Neural progenitor cell (in vitro differentiated cells): ENCODE measurements at places on chromosomes 7 and 10.

DNA sequence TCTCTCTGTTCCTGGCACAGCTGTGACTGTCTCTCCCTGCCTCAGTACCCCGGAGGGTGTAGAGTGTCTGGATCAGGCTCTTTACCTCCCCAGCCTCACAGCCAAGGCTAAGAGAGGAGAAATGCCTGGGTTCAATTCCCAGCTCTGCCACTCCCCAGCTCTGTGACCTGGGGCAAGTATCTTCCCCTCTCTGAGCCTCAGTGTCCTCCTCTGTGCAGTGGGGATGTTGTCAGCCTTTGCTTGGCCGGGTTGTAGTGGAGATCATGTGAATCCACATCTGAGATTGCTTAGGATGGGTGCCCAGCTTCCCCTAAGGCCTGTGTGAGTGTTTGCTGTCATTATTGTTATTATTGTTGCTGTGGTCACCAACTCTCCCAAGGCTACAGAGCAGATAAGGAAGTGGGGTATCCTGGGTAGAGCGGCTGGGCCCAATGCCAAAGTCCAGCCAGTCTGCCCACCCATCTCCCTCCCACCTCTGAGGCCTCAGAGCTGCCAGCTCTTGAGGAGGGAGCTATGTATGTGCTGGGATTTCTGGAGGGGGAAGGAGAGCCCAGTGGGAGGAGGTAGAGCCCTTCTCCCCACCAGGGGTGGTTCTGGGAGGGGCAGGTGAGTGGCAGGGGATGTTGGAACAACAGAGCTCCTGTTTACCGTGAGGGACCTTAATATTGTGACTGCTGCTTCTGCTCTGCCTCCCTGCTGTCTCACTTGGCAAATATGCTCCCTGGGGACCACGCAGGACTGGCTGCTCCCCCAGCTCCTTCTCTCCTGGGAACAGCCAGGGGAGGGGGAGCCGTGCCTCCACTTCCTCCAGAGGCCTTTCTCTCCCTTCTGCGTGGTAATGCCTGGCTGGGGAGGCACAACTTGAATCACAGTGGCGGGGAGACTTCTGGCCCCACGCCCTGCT is 170.5 kb downstream of the RPS24 start:
- no peak for DNase-seq

DNA sequence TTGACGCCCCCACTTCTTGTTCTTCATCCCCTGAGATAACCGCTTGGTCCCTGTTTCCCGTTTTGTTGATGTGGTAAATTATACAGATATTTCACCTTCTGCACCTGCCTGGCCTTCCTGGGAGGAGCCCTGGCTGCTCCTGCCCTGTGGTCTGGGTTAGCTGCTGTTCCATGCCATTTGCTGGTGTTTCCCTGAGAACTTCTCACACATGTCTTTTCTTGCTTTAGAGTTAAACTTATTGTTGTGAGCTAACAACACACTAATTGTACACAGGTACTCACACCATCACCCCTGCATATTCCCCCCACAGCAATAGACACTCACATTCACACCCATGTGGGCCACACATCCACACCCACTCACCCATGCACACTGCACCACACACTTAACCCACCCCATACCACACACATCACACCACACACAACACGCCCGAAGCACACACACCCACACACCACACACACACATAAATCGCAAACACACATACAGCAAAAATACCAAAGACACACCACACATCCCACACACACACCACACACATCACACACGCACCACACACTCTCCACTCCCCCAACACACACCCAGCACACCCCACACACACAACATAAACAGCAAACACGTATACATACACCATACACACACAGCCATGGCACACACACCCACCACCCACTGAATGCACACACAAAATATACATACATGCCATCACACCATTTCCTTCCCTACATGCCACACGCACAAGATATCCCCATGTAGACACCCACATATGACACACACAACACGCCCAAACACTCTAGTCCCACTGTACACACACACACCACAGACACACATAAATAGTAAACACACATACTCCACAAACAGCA is 19.4 kb upstream of the ANTXRL start:
- no peak for DNase-seq

GRCh38 chr10:19767876-19768275 is 48.4 kb upstream of the PLXDC2 start:
- peak; percentile 57 for DNase-seq

DNA sequence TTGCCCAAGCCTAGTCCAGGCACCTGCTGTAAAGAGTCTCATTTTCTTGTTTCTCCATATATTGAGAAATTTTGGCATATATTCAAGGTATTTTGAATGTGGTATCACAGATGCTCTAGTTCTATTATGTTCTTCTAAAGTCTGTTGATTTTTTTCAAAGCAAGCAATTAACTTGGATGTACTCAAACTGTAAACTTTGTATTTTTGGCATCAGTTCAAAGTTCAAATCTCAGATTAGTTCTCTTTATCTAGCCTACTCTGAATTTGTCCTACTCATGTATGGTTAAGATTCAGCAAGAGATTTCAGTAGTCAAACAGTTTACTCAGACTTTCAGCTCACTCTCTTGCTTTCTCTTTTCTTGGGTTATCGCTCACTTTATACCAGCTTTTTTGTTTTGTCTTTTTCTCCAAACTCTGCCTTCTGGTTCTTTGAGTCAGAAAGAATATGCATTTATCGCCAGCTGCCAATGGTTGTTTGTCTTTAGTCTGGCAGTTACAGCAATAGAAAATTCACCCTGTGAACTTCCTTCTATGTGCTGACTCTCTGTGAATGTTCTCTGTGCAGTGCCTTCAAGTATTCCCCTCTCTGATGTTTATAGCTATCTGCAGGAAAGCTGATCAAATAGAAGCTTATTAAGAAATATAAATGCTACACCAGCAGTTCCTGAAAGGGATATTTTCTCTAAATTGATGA is 56.0 kb downstream of the ANKRD7 start:
- no peak for DNase-seq

GRCh38 chr10:103916876-103917275 is 1.1 kb downstream of the STN1 start:
- no peak for DNase-seq

DNA sequence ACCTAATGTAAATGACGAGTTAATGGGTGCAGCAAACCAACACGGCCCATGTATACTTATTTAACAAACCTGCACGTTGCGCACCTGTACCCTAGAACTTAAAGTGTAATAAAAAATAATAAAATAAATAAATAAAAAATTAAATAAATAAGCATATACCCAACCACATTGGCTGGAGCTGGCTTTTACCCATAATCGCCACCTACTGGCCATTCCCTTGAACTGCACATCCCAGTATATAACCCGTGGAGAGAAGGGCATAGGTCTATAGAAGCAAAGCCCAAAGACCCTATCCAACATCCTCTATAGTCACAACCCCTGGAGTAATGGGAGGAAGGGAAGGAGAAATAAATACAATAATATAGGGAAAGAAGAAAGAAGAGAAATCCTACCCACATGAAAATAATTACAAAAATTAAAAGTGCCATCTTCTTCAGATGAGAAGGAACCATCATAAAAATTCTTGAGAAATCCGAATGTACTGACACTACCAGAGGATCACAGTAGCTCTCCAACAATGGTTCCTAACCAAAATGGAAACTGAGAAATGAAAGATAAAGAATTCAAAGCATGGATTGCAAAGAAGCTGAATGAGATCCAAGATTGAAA is 65.6 kb downstream of the TWIST1 start:
- DNase-seq, result peak; percentile 57

DNA sequence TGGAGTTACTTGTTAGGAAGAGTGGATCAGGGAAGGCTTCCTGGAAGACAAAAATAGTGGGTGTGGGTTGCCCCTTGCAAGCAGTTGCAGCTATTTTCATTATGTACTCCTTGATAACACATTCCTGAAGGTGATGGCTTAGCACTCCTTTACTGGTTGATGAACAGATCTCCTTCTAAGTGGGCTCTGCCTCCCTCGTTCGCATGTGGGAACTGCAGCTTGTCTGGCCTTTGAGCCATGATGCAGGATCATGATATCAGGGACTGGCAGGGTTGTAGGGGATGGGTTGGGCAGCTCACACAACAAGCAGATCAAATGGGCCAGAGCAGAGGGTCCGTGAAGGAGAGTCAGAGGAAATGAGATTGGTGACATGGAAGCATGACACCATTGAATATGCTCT is 28.8 kb upstream of the LRRC4 start:
- no peak for DNase-seq

DNA sequence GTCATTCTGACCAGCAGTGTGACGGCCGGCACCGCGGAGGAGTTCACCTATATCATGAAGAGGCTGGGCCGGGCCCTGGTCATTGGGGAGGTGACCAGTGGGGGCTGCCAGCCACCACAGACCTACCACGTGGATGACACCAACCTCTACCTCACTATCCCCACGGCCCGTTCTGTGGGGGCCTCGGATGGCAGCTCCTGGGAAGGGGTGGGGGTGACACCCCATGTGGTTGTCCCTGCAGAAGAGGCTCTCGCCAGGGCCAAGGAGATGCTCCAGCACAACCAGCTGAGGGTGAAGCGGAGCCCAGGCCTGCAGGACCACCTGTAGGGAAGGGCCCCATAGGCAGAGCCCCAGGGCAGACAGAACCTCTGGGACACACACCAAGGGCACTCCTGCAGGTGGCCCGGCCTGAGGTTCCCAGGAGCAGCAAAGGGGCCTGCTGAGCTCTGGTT is 9.0 kb downstream of the RBP3 start:
- no peak for DNase-seq

GRCh38 chr7:156080596-156080995 is 268.3 kb upstream of the SHH start:
- no peak for DNase-seq

GRCh38 chr10:44177610-44178009 is 207.3 kb downstream of the CXCL12 start:
- no peak for DNase-seq

- no peak for DNase-seq
These were observed 402.9 kb downstream of the PHF14 start for GRCh38 chr7:11376529-11376928.

DNA sequence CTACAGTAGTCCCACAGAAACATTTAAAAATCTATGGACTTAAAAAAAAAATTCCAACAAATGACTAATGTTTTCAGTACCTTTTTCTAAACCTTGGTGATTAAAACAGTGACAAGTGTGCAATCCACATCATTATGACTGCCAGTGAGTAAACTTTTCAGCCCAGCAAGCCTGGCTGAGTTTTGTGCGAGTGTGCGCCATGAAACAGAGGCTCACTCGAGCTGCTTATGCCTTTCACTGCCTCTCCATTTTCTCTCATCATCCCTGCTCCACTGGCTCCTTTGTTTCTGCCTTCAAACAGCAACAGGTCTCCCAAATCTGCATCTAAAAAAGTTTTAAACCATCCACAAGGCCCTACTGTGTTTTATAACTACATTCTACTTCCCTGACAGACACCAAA is 105.8 kb downstream of the USP6NL start:
- peak; percentile 80 for DNase-seq

DNA sequence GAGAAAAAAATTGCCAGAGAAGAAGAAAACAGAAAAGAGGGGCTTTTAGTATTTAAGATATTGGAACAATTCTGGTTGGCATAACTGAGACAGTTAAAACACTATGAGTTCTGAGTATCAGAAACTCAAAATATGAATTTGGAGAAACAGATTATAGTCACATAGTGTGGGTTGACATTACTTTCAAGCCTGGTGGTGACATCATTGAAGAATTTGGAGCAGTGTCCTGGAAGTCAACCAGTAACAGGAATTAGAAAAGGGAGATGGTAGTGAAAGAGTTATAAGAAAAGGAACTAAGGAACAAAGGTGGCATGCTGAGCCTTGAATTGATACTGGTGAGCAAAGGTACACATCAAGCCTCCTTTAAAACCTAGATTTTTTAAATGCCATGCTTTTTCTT is 88.2 kb downstream of the ZNF438 start:
- DNase-seq, result no peak

GRCh38 chr7:117567781-117568180 is 88.0 kb downstream of the CFTR start:
- DNase-seq, result no peak

- DNase-seq, result no peak
These were observed 65.8 kb downstream of the INHBA start for GRCh38 chr7:41637049-41637448.

GRCh38 chr7:32648408-32649156 is 153.3 kb downstream of the AVL9 start:
- DNase-seq, result no peak

GRCh38 chr7:151043959-151044358 is 4.4 kb upstream of the ASIC3 start:
- no peak for DNase-seq

DNA sequence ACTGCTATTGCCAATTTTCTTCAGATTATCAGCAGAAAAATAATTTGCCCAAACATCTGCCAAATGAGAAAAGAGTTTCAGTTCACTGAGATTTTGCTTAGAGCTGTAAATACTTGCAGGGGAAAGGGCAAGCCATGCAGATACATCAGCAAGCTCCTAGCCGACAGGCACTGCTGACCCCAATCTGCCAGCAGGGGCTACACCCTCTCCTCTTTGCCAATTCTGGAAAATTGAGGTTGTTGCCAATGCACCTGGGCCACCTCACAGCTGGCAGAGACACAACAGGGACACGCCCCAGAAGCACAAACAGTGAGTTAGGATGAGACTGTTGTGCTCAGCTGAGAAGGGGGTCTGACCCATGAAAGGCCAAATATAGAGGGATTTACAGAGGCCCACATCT is 129.5 kb upstream of the MYO3A start:
- peak; percentile 6 for DNase-seq

DNA sequence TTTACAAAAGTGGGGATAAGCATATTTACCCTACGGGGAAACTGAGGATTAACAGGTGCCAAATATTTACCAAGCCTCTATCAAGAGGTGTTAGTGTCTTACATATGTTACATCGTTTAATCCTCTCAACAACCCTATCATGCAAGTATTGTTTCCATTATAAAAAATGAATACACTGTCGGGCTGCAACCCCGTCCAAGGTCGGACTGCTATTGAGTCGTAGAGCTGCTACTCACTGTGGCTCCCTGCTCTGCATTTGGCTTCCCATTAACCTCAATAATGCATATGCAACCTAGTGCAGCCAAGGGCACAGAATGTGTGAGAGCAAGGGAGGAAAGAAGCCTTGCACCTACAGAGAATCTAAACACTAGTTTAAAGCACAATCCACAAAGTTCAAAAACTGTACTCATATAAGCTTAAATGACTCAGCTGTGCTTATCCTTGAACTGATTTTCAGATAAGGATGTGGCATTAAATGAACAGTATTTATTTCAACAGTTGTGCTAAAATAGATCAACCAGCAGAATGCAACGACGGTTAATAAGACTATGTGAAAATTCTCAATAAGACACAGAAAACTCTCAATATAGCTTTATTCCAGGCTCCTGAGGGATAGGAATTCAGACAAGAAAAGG is 49.9 kb downstream of the UBE2H start:
- no peak for DNase-seq

DNA sequence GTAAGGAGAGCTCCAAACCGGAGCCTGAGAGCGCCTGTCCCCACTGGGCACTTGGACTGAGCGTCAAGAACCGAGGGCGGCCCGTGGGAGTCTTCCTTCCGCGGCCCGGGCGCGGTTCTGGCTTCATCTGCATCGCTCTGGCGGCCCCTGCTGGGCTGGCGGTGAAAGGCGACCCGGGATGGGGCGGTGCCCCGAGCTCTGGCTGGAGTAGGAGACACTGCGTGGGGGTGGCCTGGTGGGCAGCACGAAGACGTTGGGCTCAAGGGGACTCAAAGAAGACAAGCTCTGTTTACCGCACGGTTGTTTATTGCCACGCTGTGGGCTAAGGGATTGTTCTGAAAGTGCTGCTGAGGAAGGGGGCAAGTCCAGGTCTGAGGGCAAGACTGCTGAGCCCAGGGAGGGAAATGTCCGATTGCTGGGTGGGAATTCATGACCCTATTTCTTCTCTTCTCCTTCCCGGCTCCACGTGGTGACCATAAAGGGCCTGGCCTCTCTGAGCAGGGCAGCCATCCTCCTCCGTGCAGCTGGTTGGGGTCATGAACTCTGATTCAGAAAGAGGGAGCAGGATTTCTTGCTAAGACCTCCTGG is 29.8 kb downstream of the PLAU start:
- DNase-seq, result peak; percentile 83
